Cortex of kidney (tissue), 1 donor: ENCODE measurements at places on chromosomes 13 and 19.

DNA sequence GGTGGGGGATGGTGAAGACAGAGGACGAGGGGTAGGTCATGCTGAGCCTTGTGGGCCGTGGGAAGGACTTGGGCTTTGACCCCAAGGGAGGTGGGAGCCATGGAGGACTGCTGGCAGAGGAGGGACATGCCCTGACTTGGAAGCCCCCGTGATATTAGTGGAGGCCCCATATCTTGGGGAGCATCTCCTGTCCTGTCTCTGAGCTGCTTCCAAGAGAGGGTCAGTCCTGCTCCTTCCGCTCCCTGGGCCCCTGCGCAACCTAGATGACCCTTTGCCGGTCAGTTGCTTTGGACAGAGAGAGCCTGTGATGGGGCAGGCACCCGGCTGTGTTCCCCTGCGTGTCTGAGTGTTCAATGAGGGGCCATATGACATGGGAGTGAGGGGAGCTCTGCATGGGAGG lies 5.2 kb downstream of the TLE6 start:
- no peak for DNase-seq

DNA sequence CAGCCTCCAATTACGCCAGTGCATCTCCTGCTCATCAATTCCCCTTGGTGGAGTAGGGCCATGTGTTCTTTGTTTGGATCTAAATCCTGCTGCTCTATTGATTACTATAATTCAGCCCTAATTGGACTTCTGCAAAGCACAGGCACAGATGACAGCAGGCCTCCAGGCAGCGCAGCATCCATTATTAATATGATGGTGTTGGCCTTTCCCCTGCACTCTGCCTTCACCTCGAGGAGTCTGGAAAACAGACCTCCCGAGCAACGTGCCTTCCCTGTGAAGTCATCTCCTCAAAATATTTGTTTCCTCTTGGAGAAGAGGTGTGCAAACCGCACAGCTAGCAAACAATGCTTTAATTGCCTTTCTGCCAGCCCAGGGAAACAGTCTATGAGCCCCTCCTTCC lies 92.5 kb downstream of the UQCRFS1 start:
- no peak for DNase-seq

DNA sequence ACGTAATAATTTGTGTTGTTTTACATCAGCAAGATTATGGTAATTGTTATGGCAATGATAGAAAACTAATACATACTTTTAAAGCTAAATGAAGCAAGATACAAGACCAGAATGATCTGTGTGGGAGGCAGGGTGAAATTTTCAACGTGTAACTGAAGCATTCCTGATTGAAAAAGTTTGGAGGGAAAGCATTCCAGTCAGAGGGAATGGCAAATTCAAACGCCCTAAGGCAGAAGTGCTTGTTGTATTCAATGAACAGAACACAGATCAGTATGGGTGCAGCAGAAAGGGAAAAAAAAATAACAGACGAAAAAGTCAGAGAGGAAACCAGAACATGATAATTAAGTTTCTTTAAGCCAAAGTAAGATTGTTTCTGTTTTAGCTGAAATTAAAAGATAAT lies 928.5 kb upstream of the SLITRK1 start:
- DNase-seq, result no peak

GRCh38 chr19:52200044-52200443 lies 10.2 kb downstream of the PPP2R1A start:
- no peak for DNase-seq

DNA sequence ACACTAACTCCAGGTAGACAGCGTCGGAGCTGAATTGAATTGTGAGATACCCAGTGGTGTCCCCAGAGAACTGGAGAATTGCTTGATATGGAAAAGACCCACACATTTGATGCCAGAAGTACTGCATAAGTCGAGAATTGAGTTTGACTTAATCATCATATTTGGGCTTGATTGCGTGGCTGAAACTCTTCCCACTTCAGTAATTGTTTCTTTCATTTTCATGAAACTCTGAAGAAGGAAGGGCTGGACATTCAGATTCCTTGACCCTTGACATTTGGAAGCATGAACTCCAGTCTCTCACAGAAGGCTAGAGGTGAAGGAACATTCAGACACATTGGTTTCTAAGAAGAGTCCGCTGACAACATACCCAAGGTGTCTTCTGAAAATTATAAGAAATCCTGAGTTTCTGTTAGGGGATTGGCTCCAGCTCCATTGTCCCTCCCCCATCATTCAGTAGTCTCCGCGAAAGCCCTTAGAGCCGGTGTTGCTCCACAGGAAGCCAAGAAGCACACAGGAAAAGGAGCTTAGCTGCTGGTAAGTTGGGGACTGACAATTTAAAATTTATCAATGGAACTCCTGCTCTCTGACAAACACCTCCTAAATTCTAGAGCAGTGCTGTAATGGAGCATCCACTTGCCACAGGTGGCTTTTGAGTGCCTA lies at the start of gene FPR2:
Gene FPR2, plus strand, starts transcription at position 484 of the 660 bp plus-strand sequence. CDS start 7,479 bp downstream, outside the sequence.
- no peak for DNase-seq

DNA sequence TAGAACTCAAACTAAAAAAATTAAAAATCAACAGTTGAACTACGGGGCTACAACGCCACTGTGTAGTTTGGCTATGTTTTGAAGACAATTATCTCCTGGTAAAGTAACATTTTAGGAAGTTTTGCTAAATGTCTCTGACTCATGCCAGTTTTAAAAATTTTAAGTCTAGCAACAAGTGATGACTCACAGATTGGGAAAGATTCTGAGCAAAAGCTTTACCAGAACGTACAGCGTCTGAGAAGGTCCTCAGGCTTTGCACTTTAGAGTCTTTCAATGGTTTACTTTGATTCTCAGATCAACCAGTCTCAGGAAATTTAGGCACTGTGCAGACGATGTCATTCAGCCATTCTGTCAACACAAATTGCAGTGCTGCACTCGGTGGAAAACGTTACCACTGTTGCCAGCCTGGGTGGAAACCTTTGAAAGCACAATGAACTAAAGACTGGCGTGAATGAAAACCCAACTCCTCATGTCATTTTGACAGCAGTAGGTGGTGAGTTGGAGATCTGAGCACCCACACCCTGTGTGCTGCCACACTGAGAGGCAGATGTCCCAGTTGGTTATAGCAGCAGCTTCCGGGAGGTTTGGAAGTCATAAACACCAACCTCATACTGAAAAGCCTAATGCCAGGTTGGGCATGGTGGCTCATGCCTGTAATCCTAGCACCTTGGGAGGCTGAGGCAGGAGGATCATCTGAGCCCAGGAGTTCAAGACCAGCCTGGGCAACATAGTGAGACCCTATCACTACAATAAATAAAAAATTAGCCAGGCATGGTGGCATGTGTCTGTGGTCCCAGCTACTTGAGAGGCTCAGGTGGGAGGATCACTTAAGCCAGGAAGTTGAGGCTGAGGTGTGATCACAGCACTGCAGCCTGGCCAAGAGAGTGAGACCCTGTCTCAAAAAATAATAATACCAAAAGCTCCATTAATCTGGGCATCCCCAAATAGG lies 6.3 kb upstream of the WTIP start:
- DNase-seq, result no peak

- no peak for DNase-seq
Measured at GRCh38 chr19:31907661-31908060, 437.7 kb upstream of the ZNF507 start.

DNA sequence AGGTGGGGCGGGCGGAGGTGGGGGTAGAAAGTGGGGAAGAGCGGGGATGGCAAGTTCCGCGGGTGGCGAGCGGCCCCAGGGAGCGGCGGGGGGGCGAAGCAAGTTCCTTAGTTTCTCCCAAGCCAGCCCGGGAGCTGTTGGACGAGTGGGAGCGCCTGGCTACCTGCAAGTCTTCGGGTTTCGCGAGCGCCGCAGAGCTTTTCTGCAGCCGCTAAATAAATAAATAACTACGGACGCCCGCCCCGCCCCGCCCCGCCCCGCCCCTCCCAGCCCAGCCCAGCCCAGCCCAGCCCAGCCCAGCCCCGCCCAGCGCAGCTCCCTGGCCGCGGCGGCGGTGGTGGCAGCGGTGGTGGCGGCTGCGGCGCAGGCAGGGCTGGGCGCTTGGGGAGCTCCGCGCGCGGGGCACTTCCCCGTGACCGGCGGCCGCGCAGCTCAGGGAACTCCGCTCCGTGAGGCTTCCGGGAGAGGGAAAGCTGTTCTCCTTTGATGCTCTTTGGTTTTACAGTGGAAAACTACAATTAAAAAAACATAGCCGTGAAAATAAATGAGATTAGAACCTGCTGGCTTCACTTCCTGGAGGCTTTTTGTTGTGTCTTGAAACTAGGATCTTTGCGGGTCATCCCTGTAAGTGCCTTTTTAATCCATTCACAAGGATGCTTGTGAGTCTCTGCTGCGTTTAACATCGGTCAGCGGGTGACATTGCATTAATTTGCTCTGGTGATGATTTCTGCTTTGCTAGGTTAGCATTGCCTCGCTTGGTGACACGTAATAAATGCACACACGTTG lies at the start of gene UBE2L5:
Gene UBE2L5, plus strand, starts transcription at position 440 of the 786 bp plus-strand sequence. CDS start 5,498 bp downstream, outside the sequence.
- no peak for DNase-seq

DNA sequence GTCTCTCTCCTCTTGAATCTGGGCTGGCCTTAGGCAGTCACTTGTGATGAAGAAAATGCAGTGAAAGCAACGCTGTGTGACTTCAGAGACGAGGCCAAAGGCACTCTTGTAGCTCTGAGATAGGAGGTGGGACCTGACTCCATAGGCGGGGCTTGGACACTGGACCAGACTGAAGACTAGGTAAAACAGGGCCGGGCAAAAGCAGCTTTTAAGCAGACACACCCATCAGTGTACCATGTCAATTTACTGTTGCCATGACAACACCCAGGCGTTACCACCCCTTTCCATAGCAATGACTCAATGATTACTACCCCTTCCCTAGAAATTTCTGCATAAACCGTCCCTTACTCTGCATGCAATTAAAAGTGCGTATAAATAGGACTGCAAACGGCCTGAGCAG lies 6.6 kb upstream of the EID2 start:
- no peak for DNase-seq

- no peak for DNase-seq
Measured at GRCh38 chr13:96422002-96422401, 332.1 kb downstream of the HS6ST3 start.

- DNase-seq, result no peak
Measured at GRCh38 chr13:50119591-50119990, 104.3 kb downstream of the KCNRG start.

DNA sequence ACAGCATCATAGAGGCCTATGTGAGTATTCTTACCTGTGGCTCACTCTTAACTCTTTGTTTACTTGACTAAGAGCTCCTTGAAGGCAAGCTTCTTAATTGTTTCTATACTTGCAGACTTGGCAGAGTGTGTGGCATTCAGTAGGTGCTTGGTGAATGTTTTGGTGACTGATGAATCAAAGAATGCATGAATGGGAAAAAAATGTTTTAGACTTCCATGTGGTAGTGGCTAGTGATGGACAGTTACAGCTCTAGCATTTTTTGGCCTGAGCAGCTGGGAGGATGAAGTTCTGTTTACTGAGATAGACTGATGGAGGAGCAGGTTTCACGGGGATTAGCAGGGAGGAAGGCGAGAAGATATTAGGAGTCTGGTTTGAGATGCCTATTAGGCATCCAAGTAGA lies 13.6 kb downstream of the HAS1 start:
- no peak for DNase-seq
